ENCODE measurements at places on chromosomes 6 and 20.

GRCh38 chr6:3584606-3585005 is 127.8 kb upstream of the SLC22A23 start:
- no peak for DNase-seq

GRCh38 chr6:113600551-113601339 is 256.4 kb upstream of the MARCKS start:
- DNase-seq = no peak

DNA sequence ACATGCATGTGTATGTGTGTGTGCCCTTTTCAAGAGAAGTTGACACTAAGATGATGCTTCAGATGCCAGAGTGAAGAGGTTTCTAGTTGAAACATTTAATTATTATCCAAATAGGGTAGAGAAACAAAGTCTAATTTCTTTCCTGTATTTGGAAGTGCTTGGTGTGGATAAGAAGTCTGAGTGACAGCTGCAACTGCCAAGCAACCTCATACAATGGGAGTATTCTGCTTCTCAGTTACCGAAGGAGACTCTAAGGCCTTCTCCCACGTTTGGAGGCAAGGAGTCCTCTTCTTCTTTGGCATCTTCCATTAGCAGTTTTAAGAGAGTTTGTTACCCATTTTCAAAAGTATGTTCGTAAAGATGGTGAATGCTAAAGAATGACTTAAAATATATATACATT is 82.4 kb downstream of the HDGFL1 start:
- DNase-seq = peak; percentile 9

DNA sequence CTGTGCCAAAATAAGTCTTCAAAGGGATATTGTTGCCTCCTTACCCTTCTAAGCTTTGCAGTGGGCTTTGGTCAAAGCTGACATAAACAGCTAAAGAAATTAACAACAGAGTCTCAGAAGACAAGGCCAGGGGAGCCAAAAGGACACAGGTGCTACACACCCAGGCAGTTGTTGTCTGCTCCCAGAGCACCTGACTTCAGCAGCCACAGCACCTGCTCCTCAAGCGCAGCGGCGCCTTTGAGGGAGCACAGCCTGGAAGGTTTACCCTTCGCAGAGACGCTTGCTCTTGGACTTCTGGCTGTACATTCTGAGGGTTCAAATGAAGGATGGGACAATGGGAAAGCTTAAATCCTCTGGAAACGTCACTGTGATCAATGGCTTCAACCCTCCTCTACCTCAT is 16.6 kb downstream of the B4GALT5 start:
- DNase-seq = no peak

DNA sequence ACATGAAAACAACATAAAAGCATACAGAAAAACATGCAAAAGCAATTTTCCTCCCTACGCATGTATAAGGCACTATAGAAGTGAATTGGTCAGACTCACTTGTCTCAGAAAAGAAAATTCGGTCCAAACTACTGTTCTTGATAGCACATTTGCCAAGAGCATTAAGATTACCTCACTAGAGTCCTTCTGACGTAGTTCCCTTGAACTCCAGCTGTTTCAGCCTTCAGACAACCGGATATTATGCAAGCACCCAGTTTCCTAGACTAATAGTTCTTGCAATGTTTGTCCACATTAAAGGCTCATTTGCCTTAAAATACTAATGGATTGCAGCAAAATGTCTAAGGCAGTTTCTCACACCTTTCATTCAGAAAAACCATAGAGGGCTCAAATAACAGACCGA is 2.5 kb upstream of the CASS4 start:
- no peak for DNase-seq

DNA sequence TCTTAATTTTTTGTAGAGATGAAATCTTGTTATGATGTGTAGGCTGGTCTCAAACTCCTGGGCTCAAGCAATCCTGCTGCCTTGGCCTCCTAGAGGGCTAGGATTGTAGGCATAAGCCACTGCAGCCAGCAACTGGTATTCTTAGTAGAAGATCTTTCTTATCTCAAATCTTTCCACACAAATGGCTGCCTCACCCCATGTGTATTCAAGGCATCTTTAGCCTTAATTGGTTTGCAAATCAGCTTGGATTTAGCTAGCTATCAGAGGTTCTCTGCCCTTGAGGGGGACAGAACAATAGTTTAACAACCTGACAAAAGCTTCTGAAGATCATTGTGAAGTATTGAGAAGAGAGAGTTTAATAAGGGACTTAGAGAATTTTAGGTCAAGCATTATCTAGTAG is 17.9 kb upstream of the ABRACL start:
- DNase-seq = no peak

DNA sequence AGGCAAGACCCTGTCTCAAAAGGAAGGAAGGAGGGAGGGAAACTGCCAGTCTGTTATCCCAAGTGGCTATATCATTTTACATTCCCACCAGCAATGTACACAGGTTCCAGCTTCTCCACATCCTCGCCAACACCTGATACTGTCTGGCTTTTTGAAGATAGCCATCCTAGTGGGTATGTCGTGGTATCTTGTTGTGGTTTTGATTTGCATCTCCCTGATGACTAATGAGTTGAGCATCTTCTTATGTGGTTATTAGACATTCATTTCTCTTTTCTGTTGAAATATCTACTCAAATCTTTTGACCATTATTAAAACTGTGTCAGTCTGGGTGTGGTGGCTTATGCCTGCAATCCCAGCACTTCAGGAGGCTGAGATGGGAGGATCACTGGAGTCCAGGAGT is 47.9 kb upstream of the ARID1B start:
- DNase-seq = no peak

- no peak for DNase-seq
Measured at GRCh38 chr6:109944448-109944847, 33.7 kb upstream of the GPR6 start.

GRCh38 chr20:40192081-40192480 is 497.0 kb downstream of the MAFB start:
- no peak for DNase-seq

DNA sequence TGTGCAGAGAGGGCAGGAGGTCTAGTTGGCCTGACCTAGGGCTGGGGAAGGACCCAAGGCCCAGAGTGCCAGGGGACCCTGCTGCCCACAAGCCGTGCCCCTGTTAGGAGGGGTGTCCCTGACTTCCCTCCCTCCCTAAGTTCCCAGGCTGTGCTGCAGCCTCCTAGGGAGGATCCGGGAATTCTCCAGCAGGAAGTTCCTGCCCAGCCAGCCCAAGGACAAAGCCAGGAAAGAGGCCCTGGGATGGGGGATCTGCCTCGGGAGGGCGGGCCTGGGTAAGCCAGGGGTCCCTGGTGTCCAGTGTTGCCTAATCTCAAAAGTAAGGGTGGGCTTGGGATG is 9.3 kb upstream of the BAK1 start:
- no peak for DNase-seq

DNA sequence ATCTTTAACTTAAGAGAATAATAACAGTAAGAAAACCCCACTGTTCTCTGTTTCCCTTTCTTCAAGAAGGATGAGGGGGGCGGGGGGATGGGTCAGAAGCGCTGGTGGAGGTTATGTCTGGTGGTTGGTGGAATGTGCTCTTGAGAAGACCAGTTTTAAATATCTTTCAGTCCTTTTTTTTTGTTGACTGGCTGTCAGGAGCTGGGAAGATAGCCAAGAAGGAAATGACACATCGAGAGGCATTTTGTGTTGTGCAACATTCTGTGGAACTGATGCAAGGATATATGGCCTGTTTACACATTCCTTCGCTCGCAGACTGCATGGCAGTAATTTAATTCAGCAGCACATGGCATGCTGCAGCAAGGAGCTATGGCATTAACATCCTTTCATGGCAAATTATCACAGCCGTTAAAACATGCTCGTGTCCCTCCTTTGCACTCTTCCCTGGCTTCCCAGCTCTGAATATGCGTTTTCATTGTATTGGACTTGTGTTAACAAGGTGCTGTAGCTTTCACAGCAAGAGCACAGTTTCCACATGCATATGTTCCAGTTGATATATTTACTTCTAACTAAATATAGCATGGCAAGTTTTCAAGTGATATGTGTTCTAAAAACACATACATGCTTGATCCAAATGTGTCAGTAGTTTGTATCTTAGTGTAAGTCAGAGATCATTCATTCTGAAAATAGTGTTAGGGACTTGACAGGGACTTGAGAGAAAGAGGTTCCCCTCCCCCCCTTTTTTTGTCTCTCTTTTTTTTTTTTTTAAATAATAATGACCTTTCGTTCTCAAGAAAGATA is 68.2 kb upstream of the SUPT3H start:
- no peak for DNase-seq

- no peak for DNase-seq
Measured at GRCh38 chr6:163951326-163951725, 536.8 kb downstream of the QKI start.

DNA sequence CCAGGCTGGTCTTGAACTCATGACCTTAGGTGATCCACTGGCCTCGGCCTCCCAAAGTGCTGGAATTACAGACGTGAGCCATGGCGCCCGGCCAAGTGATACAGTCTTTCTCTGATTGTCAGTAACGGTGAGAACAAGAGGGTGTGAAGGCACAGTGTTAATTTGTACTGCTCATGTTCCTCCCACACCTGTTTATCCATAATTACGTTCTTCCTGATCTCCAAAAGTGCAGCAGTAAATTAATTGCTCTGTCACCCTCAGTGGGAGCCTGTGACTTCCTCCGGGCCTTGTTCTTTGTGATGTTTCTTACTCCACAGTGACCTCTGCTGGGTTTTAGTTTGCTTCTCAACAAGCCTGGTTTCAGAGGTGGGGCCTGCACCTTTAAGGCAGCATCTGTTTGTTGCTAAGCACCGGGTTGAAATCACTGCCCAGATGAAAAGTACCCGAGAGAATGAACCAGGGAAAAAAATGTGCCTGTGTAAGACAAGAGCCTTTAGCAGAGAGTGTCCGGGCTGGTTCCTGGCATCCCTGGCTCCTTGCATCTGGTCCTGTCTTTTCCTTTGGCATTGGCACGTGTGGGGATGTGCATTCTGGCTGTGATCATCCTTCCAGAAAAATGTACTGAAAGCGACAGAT is 89.1 kb upstream of the CLDN20 start:
- DNase-seq = peak; percentile 99

DNA sequence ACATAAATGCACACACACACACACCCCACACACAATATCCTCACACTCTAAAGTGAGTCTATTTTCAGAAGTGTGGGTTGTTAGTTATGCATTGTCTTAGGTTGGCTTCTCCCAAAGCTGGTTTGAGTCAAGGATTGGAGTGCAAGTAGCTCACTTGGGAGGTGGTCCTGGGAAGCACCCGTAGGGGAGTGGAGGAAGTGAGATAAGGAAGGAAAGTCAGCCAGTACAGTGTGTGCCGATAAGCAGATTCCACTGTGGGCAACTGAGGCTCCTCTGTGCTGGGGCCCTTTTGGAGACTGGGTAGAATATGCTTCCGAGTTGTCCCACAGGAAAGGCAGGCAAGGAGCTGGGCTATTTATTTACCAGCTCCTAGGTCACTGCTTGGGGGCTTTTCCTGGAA is 67.2 kb downstream of the PLCB4 start:
- DNase-seq = no peak

DNA sequence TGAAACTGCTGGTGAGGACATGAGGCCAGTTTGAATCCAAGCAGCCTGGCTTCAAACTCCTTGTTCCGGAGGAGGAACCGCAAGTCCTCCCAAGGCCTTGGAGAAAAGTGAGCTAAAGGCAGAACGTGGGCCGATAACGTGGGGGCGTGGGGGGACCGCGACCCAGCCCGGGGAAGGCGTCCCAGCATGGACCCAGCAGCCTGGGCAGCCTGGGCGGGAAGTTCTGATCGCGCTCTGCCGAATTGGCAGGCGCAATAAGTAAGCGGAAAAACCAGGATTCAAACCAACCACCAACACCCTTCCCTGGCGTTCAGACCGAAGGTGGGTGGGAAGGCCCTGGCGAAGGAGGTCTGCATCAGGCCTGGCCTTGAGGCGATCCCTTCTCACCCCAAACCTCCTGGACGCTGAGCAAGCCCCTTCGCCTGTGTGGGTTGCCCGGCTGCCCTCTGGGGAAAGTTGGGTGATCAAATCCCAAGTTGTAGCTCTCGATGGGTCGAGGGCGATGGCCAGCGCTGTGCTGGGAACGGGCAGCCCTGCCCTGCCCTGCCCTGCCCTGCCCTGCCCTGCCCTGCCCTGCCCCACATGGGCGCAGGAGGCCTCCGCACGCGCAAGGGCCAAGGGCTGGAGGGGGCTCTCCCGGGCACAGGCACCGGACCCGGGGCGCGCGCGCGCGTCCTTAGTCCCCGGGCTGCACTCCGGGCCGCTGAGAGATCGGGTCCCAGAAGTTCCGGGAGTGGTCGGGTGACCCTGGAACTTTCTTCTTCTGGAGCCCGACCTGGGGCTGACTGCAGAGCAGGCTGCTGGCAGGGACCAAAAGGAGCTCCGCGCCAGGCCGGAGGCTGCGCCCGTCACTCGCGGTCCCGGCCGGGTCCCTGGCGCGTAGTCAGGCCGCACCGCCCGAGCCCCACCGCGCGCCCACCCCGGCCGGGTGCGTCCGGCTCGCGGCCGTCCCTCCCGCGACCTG is 637 bp upstream of the SLC22A3 start:
- no peak for DNase-seq

- no peak for DNase-seq
Measured at GRCh38 chr6:1915226-1915625, 305.5 kb downstream of the FOXC1 start.

DNA sequence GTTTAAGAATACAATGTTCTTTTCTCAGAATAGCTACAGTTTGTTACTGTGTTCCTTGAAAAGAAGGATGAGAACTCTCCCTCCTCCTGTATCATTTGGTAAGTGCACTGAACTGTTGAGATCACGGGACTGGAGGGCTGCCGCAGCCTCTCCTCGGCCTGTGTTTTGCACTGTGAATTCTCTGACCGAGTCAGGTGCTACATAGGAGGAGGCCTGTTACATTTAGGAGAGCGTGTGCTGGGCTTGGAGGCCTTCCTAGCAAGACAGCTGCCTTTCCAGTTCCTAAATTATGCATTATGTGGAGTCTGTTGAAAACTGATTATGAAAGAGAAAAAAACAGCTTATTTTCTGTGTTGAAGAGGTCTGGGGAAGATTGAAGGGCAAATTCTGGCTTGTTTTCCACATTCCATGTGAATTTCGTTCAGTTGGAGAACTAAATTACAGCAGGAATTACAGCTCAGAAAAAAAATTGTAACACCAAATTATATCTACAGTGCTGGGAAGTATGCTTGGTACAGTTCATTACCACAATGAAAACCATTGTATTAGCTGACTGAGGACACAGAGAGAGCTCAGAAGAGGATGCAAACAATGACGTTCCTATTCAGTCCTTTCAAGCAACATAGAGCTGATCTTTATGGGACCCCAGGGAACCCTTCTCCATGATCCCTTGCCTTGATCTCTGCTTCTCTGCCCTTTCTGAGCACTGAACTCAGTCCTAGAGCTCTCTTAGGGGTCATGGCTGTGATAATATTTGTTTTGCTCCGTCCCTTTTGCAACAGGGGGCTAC is 2.8 kb downstream of the TMC2 start:
- DNase-seq = no peak
